NCI-H1436 (cell line): ENCODE measurements at places on chromosomes 1 and 21.

GRCh38 chr1:62493656-62494055, 56.8 kb downstream of the USP1 start:
- DNase-seq = no peak

GRCh38 chr1:199010492-199010891, 371.7 kb downstream of the PTPRC start:
- no peak for DNase-seq

GRCh38 chr1:58664881-58665280, 35.0 kb downstream of the MYSM1 start:
- DNase-seq = no peak

DNA sequence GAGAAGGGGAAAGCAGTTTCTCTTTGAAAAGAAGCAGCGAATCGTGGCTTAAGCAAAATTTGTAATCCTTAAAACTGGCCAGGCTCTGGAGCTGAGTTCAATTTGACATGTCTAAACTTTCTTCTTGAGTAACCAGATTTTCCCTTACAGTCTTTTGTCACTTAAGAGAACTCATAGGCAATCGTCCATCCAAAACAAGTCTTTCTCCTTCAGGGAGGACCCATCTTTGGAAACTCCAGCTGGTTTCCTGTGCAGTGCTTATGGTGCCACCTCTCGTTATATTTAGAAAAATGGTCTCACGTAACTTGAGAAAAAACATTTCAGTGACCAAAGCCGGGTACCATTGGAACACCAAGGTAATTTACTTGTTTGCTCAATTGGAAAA, 1.8 kb upstream of the PTTG1IP start:
- no peak for DNase-seq

DNA sequence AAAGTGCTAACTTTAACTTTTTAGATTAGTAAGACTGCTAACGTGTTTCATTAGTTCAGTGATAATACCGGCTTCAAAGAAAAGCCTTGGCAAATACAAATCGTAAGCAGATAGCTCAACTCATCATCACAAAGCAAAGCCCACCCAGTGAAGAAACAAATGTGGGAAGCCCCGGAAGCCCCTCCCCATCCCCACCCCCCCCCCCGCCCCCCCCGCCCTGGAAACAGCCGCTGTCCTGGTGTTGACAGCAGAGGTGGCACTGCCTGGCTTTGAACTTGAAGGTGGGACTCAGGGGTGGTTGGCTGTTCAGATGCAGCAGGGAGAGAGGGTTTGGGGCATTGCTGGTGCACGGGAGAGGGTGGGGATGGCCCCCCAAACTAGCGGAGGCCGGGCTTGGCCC, 14.1 kb downstream of the PDXK start:
- DNase-seq = no peak
